Activated CD4-positive, CD25-positive, alpha-beta regulatory T cell (primary cell): ENCODE measurements at places on chromosomes 16 and 17.

- no peak for DNase-seq
Measured at GRCh38 chr17:71409712-71410111, 711.1 kb upstream of the SOX9 start.

DNA sequence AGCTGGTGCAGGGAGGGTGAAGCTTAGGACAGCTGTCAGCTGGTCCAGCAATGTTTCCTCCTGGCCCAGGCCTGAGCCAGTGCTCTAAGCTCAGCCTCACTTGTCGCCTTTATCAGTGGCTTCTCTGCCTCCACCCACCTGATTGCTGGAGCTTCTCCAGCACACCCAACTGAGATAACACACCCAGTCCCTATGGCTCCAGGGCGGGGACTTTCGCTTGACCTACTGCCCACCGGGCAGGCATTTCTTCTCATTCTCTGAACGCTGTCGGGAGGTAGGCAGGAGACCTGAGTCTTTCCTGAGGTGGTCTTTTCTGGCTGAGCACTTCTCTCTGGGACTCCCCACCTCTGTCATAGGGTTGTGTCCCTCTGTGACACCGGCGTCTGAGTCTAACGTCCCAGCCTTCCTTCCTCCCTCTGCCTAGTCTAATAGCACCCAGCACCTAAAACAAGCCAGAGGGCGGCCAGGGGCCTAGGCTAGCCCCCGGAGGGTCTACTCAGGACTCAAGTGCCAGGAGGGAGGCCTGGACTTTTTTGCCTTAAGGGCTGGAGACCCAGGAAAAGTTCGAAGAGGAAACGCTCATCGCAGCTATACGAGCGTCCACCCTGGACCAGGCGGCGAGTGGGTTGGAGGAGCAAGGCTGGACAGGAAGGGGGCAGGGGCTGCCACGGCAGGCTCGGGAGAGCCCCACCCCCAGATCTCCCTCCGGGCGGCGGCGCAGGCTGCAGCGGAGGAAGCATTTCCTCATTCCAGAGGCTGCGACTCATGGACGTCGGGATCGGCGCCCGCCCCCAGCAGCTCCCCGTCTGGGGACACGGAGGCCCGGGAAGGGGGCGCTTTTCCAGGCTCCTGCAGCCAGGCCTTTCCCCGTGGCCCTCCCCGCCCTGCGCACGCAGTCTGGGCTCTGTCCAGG lies 756 bp downstream of the TAX1BP3 start:
- no peak for DNase-seq

GRCh38 chr17:69147460-69147859 lies 5.8 kb upstream of the ABCA6 start:
- DNase-seq = no peak

DNA sequence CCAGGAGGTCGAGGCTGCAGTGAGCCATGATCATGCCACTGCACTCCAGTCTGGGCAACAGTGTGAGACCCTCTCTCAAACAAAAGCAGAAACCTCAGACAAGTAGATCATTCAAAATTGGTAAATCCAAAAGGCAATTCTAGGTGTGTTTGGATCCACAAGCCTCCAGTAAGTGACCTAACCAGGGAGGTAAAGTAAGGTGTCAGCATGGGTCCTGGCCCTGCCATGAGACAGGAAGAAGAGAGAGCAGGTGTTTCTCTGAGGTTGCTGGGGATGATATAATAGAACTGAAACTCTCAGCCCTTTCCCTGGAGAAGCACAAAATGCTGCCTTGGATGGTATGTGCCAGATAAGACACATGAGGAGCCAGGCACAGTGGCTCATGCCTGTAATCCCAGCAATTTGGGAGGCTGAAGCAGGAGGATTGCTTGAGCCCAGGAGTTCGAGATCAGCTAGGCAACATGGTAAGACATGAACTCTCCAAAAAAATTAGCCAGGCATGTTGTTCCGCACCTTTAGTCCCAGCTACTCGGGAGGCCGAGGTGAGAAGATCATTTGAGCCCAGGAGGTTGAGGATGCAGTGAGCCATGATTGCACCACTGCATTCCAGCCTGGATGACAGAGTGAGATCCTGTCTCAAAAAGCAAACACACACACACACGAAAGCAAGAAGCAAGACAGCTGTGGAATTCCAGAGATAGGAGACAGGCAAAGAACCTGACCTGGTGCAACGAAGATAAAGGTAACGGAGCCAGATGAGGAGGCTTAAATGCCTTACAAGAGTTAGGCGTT lies 6.5 kb downstream of the TM4SF5 start:
- no peak for DNase-seq

DNA sequence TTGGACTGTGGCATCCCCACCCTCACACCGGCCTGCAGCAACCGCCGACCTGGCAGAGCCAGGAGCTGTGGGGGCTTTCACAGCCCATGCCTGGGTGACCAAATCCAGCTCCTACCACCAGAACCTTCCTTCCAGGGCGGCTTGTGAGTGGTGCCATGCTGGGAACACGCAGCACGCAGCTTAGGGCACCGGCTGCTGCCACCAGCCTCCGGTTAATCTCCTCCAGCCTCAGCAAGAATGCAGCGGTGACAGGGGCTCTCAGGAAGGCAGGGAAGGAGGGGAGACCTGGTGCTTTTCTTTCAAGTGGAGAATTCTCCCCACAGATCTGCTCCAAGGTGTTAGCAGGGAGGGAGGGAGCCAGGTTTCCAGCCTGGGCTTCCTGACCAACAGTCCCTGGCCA lies 32.3 kb upstream of the ANKRD40CL start:
- DNase-seq = no peak
